ENCODE measurements at places on chromosomes 7 and 10.
A peak's percentile ranks its signal among the peaks of the same experiment; 100 is the strongest.

- no peak for DNase-seq
Measured at GRCh38 chr10:122503886-122504609, 42.7 kb downstream of the HTRA1 start.

DNA sequence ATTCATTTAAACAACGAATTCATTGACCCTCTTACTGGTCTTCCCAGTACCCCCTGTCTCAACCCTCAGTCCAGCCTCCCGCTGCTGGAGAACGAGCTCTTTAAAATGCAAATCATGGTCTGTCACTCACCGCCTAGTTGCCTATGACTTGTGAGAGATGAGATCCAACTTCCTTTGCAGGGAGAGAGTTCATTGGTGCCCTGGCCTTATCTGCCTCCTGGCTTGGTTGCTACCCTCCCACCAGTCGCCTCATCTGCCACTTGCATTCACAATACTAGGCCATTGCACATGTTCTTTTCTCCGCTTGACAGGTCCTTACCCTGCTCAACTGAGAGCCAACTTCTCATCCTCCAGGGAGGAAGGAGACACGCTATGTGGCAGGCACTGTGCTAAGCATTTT, 54.0 kb upstream of the MXI1 start:
- no peak for DNase-seq

GRCh38 chr7:41508755-41509154, 194.1 kb downstream of the INHBA start:
- no peak for DNase-seq

- DNase-seq, result no peak
Measured at GRCh38 chr10:102646610-102647442, 2.5 kb downstream of the TRIM8 start.

DNA sequence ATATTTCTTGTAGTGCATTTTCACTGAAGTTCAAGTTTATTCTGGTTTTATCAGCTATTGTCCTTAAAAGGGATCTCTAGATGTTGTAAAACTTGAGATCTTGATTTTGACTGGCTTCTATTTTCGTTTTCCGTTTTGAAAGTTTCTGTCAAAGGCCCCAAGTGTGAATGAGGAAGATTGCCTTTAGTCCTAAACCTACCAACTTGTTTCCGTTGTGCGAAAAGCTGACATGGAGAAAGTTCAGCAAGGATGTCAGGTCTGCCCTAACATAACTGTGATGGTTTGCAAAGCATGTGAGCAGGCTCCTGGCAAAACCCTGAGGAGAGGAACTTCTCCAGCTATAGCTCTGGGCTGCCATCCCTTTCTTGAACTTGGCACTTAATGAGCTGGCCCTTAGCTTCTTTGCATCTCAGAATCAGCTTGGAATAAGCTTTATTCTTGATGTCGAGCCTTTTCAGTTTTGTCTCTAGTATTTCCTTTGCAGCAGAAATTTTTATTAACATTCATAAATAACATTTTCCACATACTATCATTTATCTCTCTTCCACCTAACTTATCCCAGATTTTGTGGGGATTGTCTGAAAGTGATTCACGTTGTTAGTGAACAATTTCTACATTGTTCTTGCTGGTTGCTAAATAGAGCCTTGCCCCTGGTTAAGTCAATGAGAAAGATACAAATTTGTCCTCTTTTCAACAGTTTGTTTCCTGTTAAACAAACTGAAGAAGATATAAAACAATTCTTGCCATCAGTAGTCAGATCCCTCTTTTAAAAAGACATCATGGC, 559.4 kb downstream of the SUGCT start:
- DNase-seq, result no peak

DNA sequence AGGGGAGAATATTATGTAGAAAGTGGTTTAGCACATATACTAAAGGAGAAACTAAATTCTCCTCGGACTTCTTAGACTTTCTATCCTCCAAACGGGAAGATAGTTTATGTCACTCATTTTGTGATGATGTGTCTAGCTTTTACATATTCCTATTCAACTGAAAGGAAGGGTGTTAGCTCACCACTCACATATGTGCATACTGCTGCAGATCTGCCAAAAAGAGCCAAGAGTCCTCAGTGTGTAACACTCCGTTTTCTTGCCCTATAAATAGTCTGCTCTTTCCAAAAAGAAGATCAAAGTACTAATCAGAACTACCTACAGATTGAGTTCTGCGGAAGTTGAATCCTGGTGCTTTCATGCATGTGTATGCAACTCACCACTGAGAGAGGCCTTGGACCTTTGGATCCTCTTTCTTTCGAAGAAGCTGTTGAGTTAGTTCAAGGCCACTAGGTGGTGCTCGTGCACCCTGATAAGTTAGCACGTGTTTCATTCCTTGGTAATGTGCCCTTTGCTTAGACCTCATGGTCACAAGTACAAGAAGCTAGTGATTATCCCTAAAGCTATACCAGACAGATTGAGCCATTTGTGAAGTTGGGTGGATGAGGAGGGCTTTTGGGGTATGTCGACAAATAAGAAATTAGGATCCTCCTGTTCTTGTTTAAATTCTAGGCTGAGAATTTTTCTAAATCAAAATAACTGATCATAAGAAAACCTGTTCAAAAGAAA, 14.1 kb downstream of the YAE1 start:
- peak; percentile 26 for DNase-seq

DNA sequence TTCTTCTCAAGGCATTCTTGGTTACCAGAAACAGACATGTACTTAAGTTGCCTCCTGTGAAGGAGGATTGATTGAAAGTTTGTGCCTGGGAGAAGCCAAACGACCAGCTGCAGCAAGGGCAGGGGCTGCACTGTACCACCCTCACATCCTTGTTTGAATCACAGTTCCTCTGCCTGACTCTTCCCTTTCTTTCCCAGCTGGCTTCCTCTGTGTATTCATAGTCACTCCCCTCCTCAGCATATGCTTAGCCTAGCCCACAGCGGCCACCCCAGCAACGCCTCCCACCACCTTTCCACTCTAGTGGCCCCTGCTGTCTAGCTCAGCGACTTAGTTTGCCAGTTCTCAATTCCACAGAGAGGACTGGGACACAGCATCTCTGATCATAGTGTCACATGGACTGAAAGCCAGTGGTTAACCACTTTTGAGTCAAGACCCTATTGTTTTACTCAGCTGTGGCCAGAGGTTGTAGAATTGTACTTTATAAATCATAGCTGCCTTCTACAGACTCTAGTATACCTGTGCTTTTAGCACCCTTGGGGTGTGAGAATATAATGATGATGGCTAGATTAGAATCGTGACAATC, 643.0 kb downstream of the SUGCT start:
- DNase-seq, result no peak

DNA sequence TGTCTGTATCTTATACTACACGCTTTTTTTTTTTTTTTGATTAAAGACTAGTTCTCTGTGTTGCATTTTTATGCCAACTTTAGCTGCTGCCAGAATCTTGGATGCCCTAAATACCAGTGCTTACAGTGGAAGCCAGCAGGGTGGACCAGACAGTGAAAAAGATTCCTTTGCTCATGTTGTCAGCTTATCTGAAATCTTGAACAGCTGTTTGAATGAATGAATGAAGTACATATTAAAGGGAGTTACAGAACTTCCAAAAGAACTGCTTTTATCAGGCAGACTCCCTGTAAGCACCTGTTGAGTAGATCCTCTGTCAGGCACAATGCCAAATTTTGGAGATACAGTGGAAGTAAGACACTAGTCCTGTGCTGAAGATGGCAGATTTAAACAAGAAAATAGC, 184.9 kb downstream of the PPP1R9A start:
- no peak for DNase-seq

GRCh38 chr7:20280475-20281351, 50.0 kb upstream of the ITGB8 start:
- no peak for DNase-seq

GRCh38 chr10:30647089-30647488, 17.5 kb upstream of the LYZL2 start:
- no peak for DNase-seq

- DNase-seq, result no peak
Measured at GRCh38 chr7:27871086-27871485, 131.1 kb downstream of the TAX1BP1 start.

GRCh38 chr10:78719276-78719675, 349.5 kb upstream of the ZMIZ1 start:
- no peak for DNase-seq

GRCh38 chr10:76453997-76454396, 1022.6 kb downstream of the LRMDA start:
- DNase-seq, result no peak

DNA sequence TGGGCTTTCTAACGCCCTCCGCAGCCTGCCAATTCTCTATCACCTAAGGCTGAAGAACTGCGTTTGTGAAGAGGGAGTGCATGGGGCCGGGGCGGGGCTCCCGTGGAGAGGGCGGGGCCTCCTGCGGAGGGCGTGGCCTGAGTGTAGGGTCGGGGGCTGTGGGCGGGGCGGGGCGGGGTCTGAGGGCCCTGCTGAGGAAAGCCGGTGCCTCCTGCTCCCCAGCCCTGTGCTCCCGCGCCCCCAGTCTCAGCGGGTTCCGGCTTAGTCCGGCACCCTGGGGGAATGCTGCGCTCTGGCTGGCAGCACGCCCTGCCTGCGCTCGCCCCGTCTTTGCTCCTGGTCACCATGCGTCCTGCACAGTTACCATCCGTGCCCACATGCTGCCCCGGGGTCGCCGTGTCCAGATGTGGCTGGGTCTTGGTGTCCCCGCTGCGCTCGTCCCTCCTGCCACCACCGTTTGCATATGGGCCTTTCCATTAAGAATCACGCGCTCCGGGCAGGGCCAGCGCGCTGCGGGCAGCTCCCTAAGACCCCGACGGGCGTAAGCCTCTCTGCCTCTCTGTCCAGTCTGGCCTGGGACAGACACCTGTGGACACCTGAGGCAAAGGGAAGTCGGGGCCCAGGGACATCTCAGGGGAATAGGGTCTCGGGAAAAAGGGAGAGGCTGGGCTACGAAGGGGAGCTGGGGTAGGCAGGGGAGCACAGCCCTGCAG, 144.0 kb upstream of the RET start:
- DNase-seq, result no peak

DNA sequence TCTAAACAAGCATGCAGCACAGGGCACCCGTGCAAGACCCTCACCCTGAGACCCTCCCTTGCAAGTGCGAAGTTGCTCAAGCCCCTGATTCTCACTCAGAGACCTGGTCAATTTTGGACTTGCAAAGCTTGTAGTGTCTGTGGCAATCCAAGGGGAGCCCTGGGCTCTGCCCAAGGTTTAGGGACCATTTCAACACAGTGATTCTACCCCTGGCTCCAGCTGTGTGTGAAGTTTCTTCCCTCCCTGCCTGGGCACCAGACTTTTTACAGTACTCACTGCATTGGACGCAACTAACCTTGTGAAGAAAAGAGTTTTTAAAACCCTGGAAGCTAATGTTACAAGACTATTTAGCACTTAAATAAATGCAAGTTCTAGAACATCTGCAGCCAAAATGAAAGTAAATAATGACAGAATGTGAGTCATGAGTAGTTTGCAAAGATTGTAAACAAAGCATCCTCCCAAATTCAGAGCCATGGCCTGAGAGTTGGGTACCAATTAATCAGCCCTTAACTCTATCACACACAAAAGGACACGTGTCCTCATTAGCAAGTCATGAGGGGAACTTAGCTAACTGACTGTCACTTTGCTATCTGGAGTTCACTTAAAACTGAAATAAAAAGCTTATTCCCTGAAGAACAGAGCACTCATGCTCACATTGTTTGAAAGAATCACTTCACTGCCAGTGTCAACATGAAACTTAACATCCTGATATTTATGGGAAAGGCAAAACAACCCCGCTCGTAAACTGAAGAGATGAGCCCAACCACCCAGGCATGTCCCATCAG, 48.1 kb downstream of the RGS10 start:
- no peak for DNase-seq

- no peak for DNase-seq
Measured at GRCh38 chr7:42222891-42223290, 14.1 kb downstream of the GLI3 start.

DNA sequence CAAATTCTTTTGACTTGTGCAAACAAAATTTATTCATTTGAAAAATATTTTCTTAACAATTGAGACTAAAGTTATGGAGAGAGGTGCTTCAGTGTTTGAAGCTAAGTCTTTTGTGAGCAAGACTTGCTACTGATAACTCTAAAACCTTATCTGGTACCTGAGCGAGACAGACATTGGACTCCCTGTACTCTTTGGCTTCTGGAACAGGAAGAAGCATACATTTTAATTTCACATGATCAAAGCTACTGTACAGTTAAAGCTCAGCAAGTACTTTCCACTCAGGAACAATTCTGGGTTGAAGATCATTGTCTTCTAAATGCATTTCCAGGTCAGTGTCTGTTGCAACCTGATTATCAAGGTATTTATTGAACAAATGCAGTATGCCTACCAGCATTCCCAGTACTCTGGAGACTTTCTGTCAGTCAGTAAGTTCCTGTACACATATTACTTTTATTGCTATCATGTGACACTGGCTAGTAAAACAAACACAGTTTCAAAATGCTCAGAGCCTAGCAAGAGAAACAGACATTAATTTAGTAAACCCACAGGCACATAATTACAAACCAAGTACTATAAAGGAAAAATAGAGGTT, 42.4 kb downstream of the CABCOCO1 start:
- no peak for DNase-seq

DNA sequence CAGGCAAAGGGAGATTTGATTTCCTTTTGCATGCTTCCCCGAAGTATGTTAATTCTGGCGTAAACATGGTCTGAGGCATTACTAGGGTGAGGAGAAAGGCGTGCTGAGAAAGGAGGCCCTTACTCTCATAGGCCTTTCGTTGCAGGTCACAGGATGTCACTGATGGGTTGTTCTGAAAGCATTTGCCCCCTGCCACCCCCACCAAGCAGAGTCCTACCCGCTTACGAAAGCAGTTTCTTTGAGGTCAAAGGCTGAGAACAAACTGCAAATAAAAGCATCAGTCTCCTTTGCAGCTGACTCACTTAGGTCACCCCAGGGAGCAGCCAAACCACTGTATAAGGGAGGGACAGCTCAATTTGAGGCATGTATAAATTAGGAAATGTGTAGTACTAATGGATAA, 57.1 kb downstream of the BPGM start:
- DNase-seq, result no peak

- no peak for DNase-seq
Measured at GRCh38 chr7:108308903-108309302, 147.3 kb downstream of the NRCAM start.

DNA sequence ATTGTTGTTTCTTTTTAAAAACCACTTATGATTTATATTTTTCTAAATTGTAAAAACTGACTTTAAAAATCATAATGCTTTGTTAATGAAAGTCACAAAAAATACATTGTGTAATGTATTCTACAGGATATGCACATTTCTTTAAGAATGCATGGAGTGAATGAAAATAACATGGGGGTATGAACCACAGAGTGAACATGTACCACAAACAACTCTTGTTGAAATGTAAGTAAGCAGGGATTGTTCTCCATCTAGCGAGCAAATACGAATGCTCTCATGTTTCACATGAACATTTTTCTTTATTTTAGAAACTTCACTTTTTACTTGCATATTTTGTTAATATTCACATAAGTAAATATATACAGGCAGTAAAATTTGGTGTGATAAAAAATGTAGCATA, 35.6 kb upstream of the LAMB4 start:
- DNase-seq, result no peak

- DNase-seq, result no peak
Measured at GRCh38 chr10:15744217-15744865, 24.6 kb upstream of the ITGA8 start.

DNA sequence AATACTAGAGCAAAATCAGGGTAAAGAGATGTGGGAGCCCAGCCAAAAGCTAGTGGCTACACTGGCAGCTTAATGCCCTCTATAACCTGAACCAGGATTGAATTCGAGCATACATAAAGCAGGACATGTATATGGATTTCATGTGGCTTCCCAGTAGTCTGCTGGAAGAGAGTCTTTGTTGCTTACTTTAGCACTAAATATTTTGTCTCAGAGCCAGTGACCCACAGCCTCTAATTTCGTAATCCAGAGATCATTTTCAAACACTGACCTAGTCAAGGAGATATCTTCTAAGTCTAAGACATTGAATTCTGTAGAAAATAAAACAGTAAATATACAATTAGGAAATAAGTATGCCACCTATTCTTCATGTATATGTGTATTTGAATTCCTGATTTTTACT, 64.2 kb upstream of the GNAI1 start:
- no peak for DNase-seq
